Body of pancreas (tissue), 4 donors: ENCODE measurements at places on chromosomes 13 and 19. TPM values are rescaled to one million over a fixed set of nuclear protein-coding genes. Genes with fewer than 3 reads are reported as not detected.

Gene LILRA1
- not detected for total RNA-seq

Gene KLF1
- not detected for total RNA-seq

Gene IGFL3
- total RNA-seq = not detected

Gene TGFBR3L
- 9.9 TPM for total RNA-seq

Gene PTGIR
- 9.6 TPM for total RNA-seq

Gene DPRX
- total RNA-seq = not detected

Gene EID2B
- total RNA-seq = 3.9 TPM

Gene TEX26
- total RNA-seq = not detected

Gene FNDC3A
- total RNA-seq = 62.8 TPM

Gene PCDH20
- total RNA-seq = 0.99 TPM

Gene ZNF846
- total RNA-seq = 4.7 TPM

Gene KLK14
- not detected for total RNA-seq

Gene CYP4F2
- total RNA-seq = not detected

Gene KLK15
- total RNA-seq = not detected

Gene MIER2
- 9.6 TPM for total RNA-seq

Gene LILRB1
- 0.52 TPM for total RNA-seq

Gene PSMD8
- 49.4 TPM for total RNA-seq

Gene ZNF135
- total RNA-seq = 4.9 TPM

Gene CYSLTR2
- not detected for total RNA-seq

Gene TINCR
- not detected for total RNA-seq

Gene NDUFA3
- 4.7 TPM for total RNA-seq

Gene KIR2DL4
- not detected for total RNA-seq

Gene NLRP5
- not detected for total RNA-seq

Gene ZNF730
- total RNA-seq = not detected

Gene CD177
- 0.52 TPM for total RNA-seq

Gene IER2
- 162 TPM for total RNA-seq

Gene OR7C1
- not detected for total RNA-seq

Gene PPP1R37
- total RNA-seq = 16.6 TPM

Gene OR10H1
- total RNA-seq = not detected

Gene CCL25
- total RNA-seq = not detected

Gene AP1M2
- 25.7 TPM for total RNA-seq

Gene NCR1
- not detected for total RNA-seq

Gene C13orf46
- 28.8 TPM for total RNA-seq

Gene CABP5
- total RNA-seq = not detected

Gene NLRP9
- not detected for total RNA-seq

Gene NEK5
- 0.78 TPM for total RNA-seq

Gene CCDC122
- 6.2 TPM for total RNA-seq

Gene GRWD1
- total RNA-seq = 11.9 TPM

Gene C13orf42
- not detected for total RNA-seq

Gene PCP2
- total RNA-seq = not detected

Gene ZNF534
- not detected for total RNA-seq

Gene PSG7
- not detected for total RNA-seq

Gene EXOSC5
- total RNA-seq = 4.3 TPM

Gene NLRP7
- not detected for total RNA-seq
